Inflammatory macrophage treated with lipopolysaccharide for 1 hour (primary cell): ENCODE measurements at places on chromosomes 6 and 20.

- DNase-seq: no peak
Measured at GRCh38 chr6:151242420-151242861, 2.7 kb downstream of the AKAP12 start.

DNA sequence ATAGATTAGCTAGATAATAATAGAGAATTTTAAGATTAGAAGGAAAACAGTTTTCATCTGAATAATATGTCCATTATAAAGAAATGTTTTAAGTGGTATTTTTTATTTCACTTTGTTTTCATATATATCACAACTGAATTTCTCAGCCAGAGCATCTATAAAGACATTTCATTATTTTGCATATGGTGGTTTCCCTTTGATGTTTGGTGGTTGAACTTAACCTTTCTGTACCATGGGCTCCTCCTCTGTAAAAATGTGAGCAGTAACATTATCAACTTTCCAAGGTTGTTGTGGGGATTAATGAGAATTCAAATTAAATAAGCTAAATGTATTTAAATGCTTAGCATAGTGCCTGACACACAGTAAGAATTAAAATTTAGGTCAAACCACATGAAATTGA, 119.8 kb upstream of the QKI start:
- DNase-seq: no peak

GRCh38 chr20:49100972-49101371, 54.9 kb downstream of the CSE1L start:
- DNase-seq: peak; percentile 20

GRCh38 chr20:58751979-58752378, 59.4 kb downstream of the NPEPL1 start:
- no peak for DNase-seq

DNA sequence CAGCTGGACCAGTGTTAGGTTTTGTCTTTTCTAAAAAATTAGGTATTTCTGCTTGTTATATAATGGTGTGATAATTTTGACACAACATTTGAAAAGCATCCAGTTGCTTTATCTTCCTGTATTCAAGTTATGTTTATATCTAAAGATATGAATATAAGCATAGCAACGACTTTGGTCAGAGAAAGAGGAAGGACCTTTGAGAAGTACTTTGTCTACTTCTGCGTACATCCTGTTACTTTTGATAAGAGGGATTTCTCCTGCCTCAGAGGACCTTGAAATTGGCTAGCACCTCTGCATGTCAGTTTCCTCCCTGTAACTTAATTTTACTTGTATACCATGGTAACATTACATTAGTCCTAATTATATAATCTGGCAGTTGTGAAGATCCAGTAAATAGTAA, 24.8 kb downstream of the PHF20 start:
- DNase-seq: peak; percentile 34

DNA sequence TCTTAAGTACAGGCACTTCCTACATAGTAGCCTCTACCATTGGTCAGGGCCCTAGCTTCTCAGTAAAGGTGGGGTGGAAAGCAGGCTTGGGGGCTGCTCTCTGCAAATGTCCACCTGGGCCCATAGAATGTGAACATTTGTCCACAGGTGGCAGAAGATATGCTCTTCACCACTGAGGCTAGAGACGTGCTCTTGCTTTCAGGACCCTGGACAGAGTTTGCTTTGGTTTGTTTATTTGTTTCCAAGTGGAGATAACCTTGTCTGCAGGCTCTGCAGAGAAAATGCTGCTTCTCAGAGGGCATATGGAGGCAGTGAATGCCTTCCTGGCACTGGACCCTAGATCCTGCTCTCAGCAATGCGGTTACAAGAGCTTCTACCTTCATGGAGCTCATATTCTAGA, 129.0 kb downstream of the F13A1 start:
- no peak for DNase-seq

DNA sequence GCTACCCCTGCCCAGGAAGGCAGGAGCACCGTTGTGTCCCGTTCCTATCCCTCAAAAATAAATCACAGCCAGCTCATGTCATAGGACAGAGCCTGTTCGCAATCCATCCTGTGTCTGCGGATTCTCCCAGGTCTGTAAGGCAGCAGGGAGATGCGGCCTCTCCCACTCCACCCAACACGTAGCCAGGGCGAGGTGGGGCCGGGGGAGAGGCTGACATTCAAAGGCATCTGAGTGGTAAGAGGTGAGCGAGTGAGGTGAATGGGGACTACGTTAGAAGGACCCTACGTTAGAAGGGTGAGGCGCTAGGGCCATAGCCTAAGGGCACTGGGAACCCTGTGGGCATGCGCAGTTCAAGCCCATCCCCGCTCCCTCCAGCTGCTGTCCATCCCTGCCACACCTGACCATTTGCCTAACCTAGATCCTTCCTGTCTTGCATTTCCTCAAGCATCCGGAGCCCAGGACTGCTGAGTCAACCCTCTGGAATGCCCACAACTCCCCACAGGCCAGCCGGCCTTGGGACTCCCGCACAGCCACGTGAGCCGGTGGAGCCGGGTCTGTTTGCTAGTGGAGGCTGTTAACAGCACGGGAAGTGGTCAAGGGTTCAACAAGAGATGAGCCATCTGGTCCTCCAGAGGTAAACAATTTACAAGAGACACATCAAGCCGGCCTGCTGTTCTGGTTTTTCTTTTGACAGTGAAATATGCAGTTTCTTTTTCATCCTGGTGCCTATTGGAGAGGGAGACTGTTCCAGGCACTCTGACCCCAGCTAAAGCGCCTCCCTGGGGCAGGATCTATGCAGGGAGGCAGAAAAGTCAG, 45.9 kb downstream of the RIPOR3 start:
- no peak for DNase-seq

DNA sequence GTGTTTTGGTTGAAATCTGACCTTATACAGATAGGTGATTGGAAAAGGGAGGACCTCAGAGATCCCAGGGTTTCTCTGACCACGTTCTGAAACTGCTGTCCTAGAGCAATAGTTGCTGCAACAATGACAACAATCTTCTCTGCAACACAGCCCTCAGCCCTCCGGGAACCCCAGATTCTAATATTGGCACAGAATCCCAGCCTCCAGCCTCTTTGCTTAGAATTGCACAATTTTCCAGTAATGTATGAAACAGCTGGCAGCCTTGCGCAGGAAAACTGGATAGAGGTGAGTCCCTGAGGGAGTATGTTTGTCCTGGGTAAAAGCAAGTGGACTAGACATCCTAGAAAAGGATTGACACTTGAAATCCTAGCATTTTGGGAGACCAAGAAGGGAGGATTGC, 30.4 kb upstream of the PNRC1 start:
- peak; percentile 86 for DNase-seq

- no peak for DNase-seq
Measured at GRCh38 chr20:19813846-19814640, 56.0 kb downstream of the RIN2 start.

DNA sequence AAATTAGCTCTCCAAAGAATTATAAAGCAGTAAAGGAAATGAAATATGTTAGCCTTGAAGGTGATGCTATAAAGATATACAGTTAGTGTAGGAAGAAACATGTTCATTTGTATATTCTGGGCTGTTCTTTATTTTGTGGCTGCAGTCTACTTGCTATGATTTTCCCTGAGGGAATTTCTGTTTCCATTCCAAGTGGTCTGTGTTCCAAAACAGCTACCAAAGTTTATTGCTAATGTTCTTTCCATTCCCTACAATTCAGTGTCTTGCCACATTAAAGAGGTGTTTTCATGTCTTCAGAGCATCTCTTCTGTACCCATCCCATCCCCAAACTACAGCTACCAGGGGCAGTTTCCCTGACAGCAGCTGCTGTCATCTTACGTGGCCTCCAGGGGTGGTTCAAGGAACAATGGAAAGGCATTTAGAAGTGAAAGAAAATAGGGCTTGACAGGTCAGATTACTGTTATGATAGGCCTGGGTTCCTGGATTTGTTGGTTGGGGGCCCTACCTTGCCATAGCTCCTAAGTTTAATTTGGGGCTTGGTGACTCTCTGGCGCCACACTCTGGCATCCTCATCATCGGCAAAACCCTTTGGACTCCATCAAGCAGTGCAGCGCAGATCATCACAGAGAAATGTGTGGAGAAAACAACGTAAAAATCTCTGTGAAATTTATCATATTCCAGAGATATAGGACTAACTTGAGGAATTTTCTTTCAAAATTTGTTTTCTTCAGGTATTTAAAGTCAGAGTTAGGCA, 33.8 kb upstream of the AIG1 start:
- DNase-seq: peak; percentile 62

DNA sequence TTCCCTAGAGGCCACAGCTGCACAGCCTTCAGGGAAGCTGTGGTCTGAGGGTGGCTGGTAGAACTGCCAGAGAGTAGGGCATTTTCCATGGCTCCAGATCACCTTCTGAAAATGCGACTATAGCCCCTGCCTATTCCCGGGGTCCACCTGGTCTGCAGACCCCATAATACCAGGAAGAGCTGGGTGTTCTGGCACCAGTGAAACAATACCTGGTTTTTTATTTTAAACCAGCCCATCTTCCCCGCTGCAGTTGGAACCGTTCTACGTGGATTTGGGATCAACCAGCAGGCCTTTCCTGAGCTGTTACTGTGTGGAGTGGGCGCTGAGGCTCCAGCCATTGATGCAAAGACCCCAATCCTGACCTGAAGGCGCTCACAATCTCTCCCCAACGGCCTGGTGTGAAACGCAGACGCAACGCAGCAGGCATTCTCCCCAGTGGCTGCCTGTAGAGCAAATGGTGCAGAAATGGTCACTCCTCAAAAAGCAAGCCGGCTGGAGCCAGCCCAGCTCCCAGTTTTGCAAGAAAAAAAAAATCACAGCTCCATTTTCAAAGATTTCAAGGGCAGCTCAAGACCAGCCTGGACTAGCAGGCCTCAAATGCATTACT, 11.3 kb downstream of the NPEPL1 start:
- DNase-seq: no peak

- no peak for DNase-seq
Measured at GRCh38 chr20:41027872-41028358, 707 bp upstream of the TOP1 start.

DNA sequence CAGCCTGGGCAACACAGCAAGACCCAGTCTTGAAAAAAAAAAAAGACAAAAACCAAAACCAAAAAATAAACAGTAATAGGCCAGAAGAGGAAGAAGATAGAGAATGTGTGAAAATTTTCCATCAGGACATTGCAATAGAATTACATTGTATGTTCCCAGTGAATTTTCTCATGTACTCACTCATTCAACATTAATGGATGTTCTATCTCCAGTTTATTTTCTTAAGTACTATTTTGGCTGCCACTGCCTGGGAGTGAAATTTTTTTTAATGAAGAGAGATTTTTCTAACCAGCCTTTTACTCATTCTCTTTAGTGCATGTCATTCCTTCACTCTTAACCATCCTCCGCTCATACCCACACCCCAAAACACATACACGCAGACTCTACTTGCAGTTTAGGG, 282.8 kb downstream of the ALDH8A1 start:
- DNase-seq: no peak

- DNase-seq: no peak
Measured at GRCh38 chr6:77424761-77425160, 38.5 kb downstream of the HTR1B start.

- DNase-seq: peak; percentile 47
Measured at GRCh38 chr6:46376562-46377061, 114.6 kb downstream of the RCAN2 start.
